Pericardium fibroblast (primary cell): ENCODE measurements at places on chromosomes 4 and X. TPM values are rescaled to one million over a fixed set of nuclear protein-coding genes. Genes with fewer than 3 reads are reported as not detected.

Gene PHKA1
- total RNA-seq = 3.4 and 4.3 TPM in 2 replicates

Gene CLIC2
- total RNA-seq = 0.51 and 2.9 TPM in 2 replicates

Gene UGT2B17
- total RNA-seq = not detected in 2 replicates

Gene PPP2R2C
- not detected in 2 replicates for total RNA-seq

Gene SMARCA1
- 39.3 and 41.7 TPM in 2 replicates for total RNA-seq

Gene REPS2
- 0.94 and 1.9 TPM in 2 replicates for total RNA-seq

Gene TEX13B
- total RNA-seq = not detected in 2 replicates

Gene CXCL5
- 8.9 and 11.6 TPM in 2 replicates for total RNA-seq

Gene CYBB
- total RNA-seq = 0.12 TPM in 1 of 2 replicates, not detected in the other

Gene GPR50
- total RNA-seq = not detected in 2 replicates

Gene THAP9
- 1.6 and 3.2 TPM in 2 replicates for total RNA-seq

Gene FAM9B
- total RNA-seq = not detected in 2 replicates

Gene CLGN
- 0.43 and 0.47 TPM in 2 replicates for total RNA-seq

Gene FGF2
- total RNA-seq = 10.6 and 27.4 TPM in 2 replicates

Gene TGIF2LX
- total RNA-seq = not detected in 2 replicates

Gene AASDH
- total RNA-seq = 6.9 and 7.8 TPM in 2 replicates

Gene ABLIM2
- 0.23 and 0.43 TPM in 2 replicates for total RNA-seq

Gene GAGE12E
- total RNA-seq = not detected in 2 replicates

Gene SLC34A2
- total RNA-seq = 1.8 TPM in 1 of 2 replicates, not detected in the other

Gene DUSP21
- not detected in 2 replicates for total RNA-seq

Gene ADGRG4
- total RNA-seq = not detected in 2 replicates

Gene ZNF827
- total RNA-seq = 5.3 and 18.5 TPM in 2 replicates

Gene COX7B2
- not detected in 2 replicates for total RNA-seq

Gene FRMD7
- not detected in 2 replicates for total RNA-seq

Gene LUZP4
- not detected in 2 replicates for total RNA-seq

Gene FRG1
- 22.4 and 28.5 TPM in 2 replicates for total RNA-seq

Gene CXCR3
- total RNA-seq = not detected in 2 replicates

Gene IQCM
- total RNA-seq = not detected in 2 replicates

Gene TIGD2
- total RNA-seq = 9.0 and 11.3 TPM in 2 replicates

Gene AFF2
- total RNA-seq = 0.34 and 0.35 TPM in 2 replicates

Gene VCX
- total RNA-seq = not detected in 2 replicates

Gene SATL1
- total RNA-seq = not detected in 2 replicates

Gene CCDC149
- 3.5 and 12.1 TPM in 2 replicates for total RNA-seq

Gene OPHN1
- 1.4 and 1.6 TPM in 2 replicates for total RNA-seq

Gene ENPEP
- total RNA-seq = 0.43 and 2.7 TPM in 2 replicates

Gene BANK1
- not detected in 2 replicates for total RNA-seq

Gene HAND2
- 24.9 and 27.2 TPM in 2 replicates for total RNA-seq

Gene CLDN22
- total RNA-seq = not detected in 2 replicates

Gene PLAC1
- total RNA-seq = 0.43 and 0.93 TPM in 2 replicates

Gene GSPT2
- 4.5 and 5.1 TPM in 2 replicates for total RNA-seq

Gene ART3
- not detected in 2 replicates for total RNA-seq

Gene RNF150
- total RNA-seq = 9.0 and 10.3 TPM in 2 replicates

Gene ADH7
- not detected in 2 replicates for total RNA-seq
